ENCODE measurements at places on chromosomes 3 and 15.

GRCh38 chr3:44987332-44987731 lies 11.3 kb downstream of the EXOSC7 start:
- DNase-seq: no peak

- DNase-seq: no peak
These were observed 129.9 kb downstream of the XXYLT1 start for GRCh38 chr3:195140816-195141793.

DNA sequence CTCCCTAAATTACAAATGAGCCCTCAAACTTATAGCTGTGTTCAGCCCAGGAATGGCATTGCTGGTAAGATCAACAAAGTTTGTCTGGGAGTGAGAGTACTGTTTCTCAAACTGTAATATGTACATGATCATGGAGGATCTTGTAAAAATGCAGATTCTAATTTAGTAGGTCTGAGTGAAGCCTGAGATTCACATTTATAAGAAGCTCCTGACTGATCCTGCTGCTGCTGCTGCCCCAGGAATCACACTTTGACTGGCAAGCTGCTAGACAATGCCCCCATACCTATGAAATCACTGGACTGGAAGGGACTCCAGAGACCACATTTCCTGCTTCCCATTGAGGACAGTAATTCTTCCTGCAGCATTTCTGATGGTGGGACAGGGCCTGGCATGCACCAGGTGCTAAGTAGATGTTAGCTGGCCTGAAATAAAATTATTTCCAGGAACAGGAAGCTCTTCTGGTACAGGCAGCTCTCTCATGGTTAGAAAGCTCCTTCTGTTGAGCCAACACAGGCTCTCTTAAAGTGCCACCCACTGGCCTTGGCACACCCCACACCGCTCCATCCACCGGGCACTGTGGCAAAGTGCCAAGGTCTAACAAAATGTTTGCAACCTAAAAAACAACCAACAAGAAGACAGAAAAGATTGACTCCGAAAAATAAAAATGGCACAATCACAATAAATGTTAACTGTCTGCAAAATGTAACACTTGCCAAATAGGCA lies 36.7 kb upstream of the ZNF710 start:
- no peak for DNase-seq

- DNase-seq: no peak
These were observed 411 bp upstream of the PPP2R3A start for GRCh38 chr3:135965129-135965505.

DNA sequence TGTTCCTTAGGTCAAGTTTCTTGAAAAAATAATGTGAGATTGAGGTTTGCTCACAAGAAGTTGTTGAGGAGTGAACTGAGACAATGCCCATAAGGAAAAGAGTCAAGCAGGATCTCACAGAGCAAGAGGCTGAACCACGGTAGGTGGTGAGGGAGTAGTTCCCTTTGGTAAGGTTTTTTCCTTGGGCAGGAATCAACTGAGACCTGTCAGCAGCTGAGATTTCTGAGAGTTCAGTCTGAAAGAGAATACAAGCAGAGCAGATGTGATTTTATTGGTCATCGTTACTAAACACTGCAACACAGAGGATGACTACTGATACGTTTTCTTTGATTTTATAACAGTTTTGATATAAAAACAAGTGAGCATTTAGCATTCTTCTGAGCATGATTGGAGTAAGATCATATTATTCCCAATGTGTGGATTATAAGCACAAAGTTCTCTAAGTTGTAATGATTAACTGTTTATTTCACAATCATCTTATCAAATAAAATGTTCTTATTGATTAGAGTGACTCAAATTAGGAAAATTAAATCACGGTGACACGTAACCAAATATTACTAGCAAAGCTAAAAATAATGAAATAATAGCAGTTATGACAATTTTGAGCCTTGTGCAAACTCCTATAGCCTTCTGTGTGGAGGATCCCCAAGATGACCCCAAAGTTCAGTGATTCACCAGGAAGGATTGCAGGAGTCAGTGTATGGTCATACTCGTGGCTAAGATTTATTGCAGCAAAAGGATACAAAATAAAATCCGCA lies 346.2 kb upstream of the ZNF717 start:
- peak; percentile 4 for DNase-seq

DNA sequence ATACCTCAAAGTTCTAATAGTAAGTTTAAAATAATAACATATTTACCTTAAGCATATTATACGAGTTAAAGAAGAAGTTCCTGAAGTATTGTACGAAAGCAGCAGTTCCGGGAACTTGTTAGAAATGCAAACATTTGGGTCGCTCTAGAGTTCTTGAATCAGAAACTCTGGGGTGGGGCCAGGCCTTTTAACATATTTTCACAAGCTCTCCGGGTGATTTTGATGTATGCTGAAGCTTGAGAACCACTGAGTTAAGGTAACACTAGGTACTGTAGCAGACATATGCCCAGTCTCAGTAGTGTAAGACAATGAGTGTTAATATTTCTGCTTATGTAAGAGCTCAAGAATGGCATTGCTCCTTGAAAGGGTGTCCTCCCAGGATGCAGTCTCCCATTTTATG lies 461.1 kb downstream of the C3orf38 start:
- DNase-seq: no peak

- no peak for DNase-seq
These were observed 559.3 kb downstream of the MECOM start for GRCh38 chr3:169103951-169104941.

- DNase-seq: no peak
These were observed 217.6 kb downstream of the TPRG1 start for GRCh38 chr3:189389346-189389745.

DNA sequence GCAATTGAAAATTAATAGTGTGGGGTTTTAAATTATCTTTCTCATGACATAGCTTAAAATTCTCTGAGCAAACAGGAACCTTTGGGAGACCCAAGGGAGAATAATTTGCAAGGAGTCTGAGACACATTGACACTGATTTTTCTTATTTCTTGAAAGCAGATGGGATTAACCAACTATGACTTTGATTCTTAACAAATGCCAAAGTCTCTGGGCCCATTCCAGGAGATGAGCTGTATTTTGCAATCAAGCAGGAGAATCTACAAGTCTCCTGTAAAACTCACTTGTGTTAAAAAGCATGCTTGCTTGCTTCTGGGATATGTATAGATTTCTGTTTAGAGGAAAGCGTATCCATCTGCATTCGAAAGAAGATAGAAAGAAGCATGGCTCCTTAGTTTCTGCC lies 71.3 kb upstream of the STT3B start:
- no peak for DNase-seq

DNA sequence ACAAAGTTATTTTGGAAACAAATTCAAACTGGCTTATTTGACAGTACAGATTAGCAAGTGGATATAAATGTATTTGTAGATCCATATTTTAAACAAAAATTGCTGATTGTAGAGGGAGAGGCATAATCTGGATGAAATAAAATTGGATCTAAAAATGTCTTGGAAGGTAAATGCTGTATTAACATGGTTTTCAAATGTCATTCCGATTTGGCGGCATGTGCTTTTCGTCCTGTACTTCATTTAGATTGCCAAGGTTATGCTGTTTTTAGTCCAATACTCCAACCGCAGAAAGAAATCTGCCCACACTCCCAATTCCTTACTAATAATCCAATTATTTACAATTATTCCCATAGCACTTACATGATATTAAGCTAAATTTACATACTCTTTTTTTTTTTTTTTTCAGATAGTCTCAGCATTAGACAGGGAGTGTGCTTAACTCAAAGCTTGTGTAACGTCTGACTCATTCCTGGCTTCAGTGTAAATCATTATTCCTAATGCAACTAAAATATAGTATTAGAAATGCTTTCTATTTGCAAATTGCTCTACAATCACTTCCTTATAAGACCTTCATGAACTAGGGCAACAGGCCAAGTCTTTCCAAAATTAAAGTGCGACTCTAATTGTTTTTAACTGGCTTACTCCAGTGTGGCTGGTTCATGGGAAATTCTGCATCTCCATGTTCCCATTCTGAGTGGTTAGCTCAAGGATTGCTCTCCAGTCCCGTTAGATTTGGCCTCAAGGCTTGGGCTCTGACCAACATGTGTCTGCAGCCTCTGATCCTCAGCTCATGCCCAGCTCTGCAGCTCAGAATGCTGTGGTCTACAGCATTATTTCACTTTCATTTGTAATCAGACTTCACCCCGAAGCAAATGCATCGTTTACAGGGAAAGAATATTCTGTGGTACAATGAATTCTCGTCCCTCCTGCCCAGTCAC lies 103.9 kb downstream of the FBN1 start:
- DNase-seq: no peak

DNA sequence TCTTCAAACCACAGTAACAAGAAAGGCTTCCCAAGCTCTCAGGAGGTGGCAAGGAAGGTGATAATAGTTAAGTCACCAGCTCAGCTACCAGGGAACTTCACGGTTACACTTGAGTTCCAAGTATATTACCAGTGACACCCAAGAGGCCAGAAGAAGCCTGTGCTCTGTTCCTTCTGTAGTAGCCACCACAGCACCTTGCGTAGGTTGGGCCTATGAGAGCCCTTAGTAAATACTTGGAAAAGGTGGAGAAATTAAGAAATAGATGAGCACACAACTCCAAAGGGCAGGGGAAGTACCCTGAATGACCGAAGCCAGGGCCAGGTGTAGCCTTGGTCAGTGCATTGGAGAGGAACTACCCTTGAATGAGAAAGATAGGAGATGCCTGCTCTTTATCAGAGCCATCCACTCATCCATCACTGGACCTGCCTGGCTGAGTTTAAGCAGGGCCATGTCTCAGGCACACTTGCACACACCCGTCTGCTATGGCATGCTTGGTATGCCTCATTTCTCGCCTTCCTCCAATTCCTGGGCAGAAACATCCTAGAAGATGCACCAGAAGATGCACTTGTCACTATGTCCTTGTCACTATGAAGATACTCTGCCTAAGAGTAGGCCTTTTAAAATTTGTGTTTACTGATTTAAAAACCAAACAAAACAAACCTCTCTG lies 32.6 kb upstream of the NDUFB4 start:
- DNase-seq: no peak

GRCh38 chr15:70627734-70628548 lies 135.4 kb downstream of the UACA start:
- no peak for DNase-seq

- DNase-seq: peak; percentile 26
These were observed 9.4 kb upstream of the MGLL start for GRCh38 chr3:127831723-127832172.

DNA sequence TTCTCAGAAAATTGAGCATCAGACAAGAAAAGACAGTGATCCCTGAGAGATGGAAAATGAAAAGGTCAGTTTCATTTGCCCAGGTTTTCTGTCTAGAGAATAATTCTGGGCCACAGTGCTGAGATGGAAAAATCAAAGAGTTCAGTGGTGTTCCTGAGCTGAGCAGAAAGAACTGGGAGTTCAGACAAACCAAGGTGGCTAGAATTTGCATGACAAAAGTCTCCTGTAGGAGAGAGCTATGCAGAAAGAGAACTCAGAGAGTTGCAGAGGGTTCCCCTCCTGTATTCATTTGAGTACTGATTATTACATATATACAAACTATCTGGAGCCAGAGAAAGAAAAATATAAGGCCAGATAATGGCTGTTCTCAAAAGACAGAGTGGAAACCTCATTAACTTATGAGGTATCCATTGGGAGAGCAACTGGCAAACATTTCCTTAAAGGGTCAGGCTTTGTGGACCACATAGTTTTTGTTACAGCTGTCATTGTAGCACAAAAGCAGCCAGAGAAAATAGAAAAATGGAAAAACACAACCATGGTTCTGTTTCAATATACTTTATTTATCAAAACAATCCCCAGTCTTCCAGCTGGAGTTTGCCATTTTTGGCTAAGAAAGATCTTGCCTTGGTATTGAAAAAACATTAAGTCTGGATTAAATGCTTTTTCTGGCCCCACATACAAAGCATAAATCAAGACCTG lies 1004.1 kb downstream of the TBL1XR1 start:
- DNase-seq: no peak

DNA sequence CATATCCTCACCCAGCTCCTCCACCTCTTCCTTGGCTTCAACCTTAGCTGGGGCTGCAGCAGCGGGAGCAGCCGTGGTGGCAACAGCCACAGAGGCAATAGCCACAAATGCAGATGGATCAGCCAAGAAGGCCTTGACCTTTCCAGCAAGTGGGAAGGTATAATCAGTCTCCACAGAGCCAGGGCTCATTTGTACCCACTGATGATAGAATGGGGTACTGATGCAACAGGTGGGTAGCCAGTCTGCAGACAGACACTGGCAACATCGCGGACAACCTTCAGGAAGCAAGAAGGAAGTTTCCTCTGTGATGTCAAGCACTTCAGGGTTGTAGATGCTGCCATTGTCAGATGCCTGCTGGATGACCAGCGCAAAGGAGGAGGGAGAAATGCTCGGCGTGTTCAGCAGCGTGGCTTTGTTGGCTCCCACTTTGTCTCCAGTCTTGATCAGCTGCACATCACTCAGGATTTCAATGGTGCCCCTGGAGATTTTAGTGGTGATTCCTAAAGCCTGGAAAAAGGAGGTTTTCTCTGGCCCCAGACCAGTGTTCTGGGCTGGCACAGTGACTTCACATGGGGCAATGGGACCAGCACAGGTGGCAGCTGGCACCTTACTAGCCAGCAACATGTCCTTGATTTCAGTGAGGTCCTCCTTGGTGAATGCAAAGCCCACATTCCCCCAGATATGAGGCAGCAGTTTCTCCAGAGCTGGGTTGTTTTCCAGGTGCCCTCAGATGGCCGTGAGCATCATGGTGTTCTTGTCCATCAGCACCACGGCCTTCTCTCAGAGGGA lies 4.8 kb upstream of the PLCB2 start:
- DNase-seq: no peak

DNA sequence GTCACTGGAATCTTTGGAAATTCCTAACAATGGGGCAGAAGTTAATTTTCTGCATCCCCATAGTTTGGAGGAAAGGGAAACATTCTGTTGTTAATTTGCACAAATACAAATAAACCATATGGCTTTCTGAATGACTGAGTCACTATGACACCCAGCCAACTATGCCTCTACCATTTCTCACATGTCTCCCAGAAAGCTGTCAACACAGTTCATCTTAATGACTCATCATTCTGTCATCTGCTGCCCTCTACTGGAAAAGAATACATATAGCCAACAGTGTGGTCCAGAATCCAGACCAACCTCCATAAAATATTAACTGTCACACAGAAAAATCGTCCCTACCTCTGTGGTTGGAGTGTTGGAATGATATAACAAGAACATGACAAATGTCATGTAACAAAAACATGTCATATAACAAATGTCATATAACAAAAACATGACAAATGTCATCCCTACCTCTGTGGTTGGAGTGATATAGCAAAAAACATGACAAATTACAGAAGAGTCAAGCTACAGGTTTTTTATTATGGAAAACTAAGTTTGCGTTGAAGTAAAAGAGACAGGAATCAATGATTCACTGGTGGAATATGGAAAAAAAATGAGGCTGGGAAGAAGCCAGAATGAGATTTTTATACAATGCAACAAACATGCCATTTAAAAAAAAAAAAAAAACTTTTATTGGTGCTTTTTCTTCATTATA lies 47.7 kb upstream of the GYG1 start:
- peak; percentile 86 for DNase-seq
